ENCODE measurements at places on chromosomes 7 and 10.

DNA sequence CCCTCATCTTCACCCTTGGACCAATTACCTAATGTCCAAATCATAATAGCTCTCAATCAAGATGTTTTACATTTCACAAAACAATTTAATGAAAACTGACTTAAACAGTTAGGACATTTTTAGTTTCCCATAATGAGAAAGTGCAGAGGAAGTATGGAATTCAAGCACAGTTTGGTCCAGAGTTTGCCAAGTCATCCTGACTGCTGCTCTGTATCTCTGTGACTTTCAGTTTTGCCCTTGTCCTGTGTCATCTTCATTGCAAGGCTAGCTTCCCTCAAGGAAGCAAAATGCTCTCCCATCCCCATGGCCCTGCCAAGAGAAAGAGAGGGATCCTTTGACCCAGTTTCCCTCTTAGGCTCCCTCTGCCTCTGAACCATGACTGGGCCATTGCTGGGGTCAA is 7.9 kb upstream of the PLEKHS1 start:
- DNase-seq: no peak

- DNase-seq: no peak
These were observed 22.7 kb downstream of the YKT6 start for GRCh38 chr7:44223362-44224079.

GRCh38 chr7:36214608-36215456 is 61.8 kb downstream of the EEPD1 start:
- no peak for DNase-seq

GRCh38 chr7:102451371-102452054 is 13.2 kb downstream of the ALKBH4 start:
- DNase-seq: no peak

GRCh38 chr7:13829231-13829630 is 160.2 kb downstream of the ETV1 start:
- no peak for DNase-seq

DNA sequence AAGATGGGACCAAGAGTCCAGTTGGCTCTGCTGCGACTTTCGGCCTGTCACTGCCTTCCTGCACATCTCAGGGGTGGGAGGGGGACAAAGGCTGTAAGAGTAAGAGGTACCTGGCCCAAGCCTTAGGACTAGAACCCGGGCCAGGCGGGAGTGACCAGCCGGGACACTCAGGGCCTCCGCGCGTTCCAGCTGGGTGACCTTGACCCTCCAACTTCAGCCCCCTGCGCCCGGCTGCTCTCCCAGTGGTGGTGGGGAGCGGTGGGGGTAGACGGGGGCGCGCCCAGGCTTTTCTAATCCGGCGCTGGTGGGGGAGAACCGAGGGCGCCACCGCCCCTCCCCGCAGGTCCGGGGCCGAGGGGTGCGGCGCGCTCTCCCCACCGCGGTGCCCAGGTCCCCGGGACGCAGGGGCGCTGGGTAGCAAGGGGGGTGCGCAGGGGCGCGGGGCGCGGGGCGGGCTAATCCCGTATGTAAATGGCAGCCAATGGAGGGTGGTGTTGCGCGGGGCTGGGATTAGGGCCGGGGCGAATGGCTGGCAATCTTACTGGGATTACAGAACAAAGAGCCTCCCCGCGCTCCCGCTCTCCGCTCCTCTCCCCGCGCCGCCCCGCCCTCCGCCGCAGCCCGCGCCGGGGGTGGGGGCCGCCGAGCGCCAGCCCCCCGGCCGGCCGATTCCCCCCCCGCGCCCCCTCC is at the start of gene GTF2IRD1:
TSS of gene GTF2IRD1 (plus strand) at position 585 of the 690 bp plus-strand sequence. CDS start 54,175 bp downstream, outside the sequence.
- DNase-seq: peak; percentile 54

DNA sequence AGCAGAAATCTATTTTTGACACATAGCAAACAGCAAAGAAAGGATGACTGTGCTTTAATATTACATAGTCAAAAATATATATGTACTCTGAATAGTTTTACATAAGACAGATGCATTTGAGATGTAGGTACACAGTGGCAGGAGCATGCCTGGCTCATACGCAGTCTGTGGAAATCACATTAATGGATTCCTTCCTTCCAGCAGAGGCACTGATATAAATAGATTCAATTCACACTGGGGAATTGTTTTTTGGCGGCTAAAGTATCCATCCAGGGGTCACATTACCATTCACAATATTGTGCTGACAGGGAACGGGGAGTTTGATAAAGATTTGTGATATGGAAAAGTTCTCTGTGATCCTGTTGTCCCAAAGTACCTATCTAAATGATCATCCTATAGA is 72.5 kb upstream of the AGR3 start:
- DNase-seq: no peak

GRCh38 chr10:4243651-4244050 is 458.6 kb upstream of the KLF6 start:
- DNase-seq: no peak

GRCh38 chr10:118918116-118918515 is 111.4 kb upstream of the NANOS1 start:
- DNase-seq: no peak

GRCh38 chr7:82542665-82543064 is 99.1 kb upstream of the CACNA2D1 start:
- no peak for DNase-seq

DNA sequence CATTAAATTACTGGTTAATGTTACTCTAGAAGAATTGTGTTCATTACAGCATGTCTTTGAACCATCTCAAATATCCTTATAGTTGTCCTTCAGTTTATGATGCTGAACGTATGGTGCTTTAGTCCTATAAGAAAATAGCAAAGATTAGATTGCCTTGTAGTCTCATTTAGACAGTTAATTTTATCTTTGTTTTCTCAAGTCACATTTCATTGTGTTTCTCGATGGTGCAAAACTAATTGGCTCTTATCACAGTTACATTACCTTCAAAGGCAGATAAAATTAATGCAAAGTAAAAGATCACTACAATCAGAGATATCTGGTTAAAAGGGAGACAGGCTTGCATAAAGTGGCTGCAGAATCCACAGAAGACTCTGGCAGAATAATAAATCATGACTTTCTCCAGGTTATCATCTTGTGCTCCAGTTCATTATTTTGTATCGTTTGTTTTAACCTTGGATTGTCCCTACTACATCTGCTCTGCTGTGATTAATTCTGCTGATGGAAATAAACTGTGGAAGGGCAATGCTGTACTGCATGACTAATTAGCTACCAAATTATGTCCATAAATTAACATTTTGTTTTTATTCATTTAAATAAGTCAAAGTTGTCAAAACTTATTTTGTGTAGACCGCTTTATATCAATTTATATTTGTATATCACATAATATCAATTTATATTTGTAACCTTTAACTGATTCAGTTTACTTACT is 24.2 kb downstream of the PRPS1L1 start:
- no peak for DNase-seq

- no peak for DNase-seq
These were observed 499.0 kb upstream of the KLF6 start for GRCh38 chr10:4283846-4284610.

- DNase-seq: no peak
These were observed 187.3 kb downstream of the DPY19L1 start for GRCh38 chr7:34849986-34850385.

DNA sequence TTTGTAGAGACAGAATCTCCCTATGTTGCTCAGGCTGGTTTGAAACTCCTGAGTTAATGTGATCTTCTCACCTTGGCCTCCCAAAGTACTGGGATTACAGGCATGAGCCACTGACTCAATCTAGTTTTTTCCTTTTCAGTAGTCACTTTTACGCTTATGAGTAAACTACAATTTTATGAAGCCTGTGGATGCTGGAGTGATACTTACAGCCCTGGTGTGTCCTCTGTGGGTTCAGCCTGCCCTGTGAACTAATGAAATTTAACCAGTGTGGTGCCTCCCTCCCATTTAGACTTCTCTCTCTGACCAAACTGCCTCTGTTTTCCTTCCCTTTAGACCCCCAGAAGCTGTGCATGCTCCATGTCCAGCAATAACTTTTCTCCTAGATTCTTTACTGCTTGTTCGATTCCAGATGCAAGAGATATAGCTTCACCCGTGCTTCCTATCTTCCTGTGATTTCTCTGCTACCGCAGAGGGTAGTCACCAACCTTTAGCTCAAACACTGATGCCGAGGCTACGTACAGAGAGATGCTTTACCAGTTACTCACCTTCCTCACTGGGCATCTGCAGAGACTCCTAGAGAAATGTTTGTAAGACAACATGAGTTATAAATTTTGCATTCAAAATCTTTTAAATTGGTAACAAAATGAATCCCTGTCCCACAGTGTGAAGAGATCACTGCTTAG is 90.8 kb downstream of the KIAA1217 start:
- no peak for DNase-seq

- DNase-seq: no peak
These were observed 45.9 kb downstream of the SVIL start for GRCh38 chr10:29588629-29589421.

- no peak for DNase-seq
These were observed 25.6 kb upstream of the PIK3AP1 start for GRCh38 chr10:96745950-96746349.

GRCh38 chr7:6636741-6637543 is at the start of gene ZNF316:
ZNF316 (plus strand) TSS chr7:6637318; CDS start chr7:6642410, 5,092 bp downstream.
- DNase-seq: peak; percentile 60

DNA sequence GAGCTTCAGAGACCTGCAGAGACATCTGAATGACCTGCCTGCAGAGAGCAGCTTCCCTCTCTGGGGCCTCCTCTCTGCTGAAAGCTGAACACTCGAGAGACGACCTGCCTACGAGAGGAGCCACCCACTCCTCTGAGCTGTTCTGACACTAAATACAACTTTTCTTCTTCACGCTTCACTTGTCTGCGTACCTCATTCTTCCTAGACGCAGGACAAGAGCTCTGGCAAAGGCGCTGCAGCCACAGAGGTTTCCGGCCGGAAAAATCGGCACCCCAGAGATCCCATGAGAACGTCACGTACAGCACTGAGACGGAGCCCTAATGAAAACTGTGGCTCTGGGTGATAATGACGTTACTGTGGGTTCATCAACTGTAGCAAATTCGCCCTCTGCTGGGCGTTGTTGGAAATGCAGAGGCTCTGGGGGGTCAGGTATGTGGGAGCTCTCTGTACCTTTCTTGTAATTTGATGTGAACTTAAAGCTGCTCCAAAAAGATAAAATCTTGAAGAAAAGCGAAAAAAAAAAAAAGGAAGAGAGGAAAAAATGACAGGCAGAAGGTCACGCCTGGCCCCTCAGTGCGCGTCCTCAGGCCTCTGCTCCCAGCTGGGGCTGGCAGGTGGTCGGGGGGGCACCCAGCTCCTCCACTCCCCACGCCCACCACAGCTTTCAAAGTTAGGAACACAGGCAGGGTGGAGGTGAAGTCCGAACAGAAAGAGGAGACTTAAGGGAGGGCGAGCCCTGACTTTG is 120.7 kb downstream of the DYNC2I1 start:
- peak; percentile 90 for DNase-seq

- no peak for DNase-seq
These were observed 148.0 kb downstream of the ANKRD7 start for GRCh38 chr7:118372530-118372929.

DNA sequence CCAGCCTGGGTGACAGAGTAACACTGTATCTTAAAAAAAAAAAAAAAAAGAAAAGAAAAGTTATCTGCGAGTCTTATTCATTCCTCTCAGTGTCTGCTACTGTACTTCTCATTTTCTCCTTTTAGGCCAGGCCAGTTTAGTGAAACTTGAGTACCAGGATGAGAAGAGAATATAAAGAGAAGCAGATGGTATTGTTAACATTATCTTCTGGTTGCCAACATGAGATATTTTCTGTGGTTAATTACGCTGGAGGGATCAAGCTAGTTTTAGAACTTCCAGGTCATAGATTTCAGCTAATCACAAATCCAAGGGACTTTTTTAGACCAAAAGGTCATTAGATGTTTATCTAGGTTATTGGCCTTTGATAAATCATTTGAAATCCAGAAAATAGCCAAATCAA is 252.6 kb upstream of the SMIM30 start:
- DNase-seq: no peak

GRCh38 chr7:13800694-13801448 is 188.6 kb downstream of the ETV1 start:
- DNase-seq: no peak

DNA sequence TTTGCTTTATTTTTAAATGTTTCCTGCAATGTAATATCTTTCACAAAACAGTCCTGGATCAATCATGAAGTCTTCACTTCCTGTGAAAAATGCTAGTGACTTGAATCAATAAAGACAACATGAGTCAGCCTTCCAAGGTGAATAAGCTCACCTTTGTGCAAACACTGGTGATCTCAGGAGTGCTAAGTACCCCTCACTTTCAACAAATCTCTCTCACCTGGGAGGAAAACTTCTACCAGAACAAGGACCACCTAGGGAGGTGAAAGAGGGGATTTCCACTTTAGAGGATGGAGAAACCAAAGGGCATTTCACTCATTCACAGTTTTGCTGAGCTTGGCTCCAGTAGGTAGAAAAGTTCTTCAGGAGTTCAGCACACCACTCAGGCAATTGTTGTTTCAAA is 64.8 kb downstream of the CALD1 start:
- no peak for DNase-seq

- DNase-seq: no peak
These were observed 121.6 kb upstream of the ZNF92 start for GRCh38 chr7:65251851-65252620.

DNA sequence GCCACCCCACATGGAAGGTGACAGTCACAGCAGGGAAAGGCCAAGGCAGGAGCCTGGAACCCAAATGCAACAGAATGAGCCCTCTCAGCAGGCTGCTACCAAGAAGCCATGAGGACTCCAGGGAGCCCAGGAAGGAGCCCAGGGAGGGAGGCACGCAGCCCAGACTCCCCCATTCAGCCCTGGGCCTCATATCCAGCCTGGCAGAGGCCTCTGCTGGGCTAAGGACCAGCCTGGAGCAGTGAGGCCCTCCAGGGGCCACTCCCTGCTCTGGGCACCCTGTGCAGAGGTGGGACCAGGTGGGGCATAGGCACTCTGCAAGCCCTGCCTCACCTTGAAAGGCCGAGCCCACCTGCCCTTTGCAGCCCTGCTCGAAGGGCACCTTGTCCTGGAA is 25.8 kb upstream of the ZNF488 start:
- no peak for DNase-seq

GRCh38 chr7:27111751-27112277 is 9.3 kb upstream of the HOXA2 start:
- no peak for DNase-seq

- no peak for DNase-seq
These were observed 9.0 kb upstream of the DLX6 start for GRCh38 chr7:96996111-96996957.
